Cardiac muscle cell (in vitro differentiated cells and primary cell): ENCODE measurements at places on chromosomes 7 and 10. TPM values are rescaled to one million over a fixed set of nuclear protein-coding genes. Genes with fewer than 3 reads are reported as not detected.

GRCh38 chr10:76119515-76119914 lies 688.1 kb downstream of the LRMDA start:
- H3K4me1 ChIP-seq = peaks cover 35% of the 10 kb centered on the region
- no peak overlapping the region for H3K27ac ChIP-seq
- H3K4me3 ChIP-seq = no peak overlapping the region
- H3K36me3 ChIP-seq = no peaks in the 10 kb centered on the region

DNA sequence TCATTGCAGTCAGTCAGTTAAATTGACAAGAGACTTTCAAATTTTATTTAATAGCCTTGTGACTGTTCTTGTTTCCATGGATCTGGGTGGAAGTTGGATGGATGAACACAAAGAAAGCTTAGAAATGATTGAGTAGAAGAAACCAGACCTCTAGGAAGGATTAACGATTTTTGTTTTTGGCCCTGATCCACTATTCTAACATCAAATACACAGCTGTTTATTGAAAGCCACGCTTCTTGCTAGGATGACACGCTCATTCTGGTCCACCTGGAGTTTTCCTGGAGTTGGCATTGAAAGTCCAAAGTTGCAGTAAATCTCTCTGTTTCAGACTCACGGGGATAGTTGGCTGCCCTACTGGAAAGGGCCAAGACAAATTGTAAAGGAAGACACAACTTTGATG lies 108.4 kb downstream of the KIF20B start:
- peaks cover 7% of the 10 kb centered on the region for H3K4me1 ChIP-seq
- H3K27ac ChIP-seq = no peak overlapping the region
- no peaks in the 10 kb centered on the region for H3K27me3 ChIP-seq
- H3K36me3 ChIP-seq = no peaks in the 10 kb centered on the region
- H3K4me3 ChIP-seq = no peak overlapping the region

GRCh38 chr7:91126762-91127161 lies 137.5 kb upstream of the FZD1 start:
- no peaks in the 10 kb centered on the region for H3K36me3 ChIP-seq
- H3K27me3 ChIP-seq = no peaks in the 10 kb centered on the region
- no peak overlapping the region for H3K27ac ChIP-seq
- no peaks in the 10 kb centered on the region for H3K4me1 ChIP-seq

DNA sequence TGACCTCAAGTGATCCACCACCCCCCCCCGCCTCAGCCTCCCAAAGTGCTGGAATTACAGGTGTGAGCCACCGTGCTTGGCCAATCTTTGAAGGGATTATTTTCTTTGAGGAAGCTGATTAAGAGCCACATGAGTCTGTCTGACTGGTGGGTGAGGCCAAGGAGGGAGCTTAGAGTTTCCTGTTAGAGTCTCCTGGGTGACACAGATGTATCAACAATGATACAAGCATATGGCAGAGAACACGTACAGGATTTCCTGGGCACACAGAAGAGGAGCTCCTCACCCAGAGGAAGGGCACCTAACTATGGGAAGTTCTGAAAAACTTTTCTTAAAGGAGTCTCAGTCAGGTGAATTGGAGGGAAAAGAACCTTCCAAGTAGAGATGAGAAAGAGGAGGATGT lies 69.4 kb downstream of the GOLGA7B start:
- H3K4me1 ChIP-seq = no peaks in the 10 kb centered on the region
- H3K4me3 ChIP-seq = no peak overlapping the region
- H3K27me3 ChIP-seq = peaks cover 16% of the 10 kb centered on the region

DNA sequence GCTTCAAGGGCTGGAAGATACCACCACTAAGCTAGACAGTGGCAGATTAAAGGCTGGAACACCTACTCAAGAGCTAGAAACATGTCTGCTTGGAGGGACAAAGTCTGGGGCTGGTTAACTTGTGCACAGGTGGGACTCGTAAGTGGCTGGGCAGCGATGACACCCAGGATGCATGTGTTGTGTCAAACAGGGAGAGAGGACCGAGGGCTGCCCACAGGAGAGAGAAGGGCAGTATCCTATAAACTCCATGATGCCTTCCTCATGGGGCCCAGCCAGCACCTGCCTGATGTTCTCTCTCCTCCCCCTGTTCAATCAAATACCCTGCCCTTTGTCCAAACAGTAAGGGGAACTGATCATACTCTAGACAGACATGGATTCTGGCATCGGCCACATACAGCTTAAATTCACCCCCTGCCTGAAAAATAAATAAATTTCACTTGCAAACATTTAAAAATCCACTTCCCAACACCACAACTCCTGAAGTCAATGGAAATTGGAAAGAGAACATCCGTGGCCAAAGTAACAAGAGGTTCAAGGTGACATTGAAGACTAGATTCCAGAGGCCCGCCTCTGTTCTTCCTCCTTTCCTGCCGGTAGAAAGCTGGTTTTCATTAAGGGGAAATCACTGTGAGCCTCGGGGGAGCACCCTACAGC lies 50.6 kb downstream of the CHST15 start:
- no peak overlapping the region for H3K4me3 ChIP-seq
- H3K27ac ChIP-seq = no peak overlapping the region
- DNase-seq = no peak
- no peaks in the 10 kb centered on the region for H3K4me1 ChIP-seq

The ZNF33B gene
- total RNA-seq = 12.3 and 14.2 TPM in 2 replicates

The GRID2IP gene
- 0.07 and 0.24 TPM in 2 replicates for total RNA-seq
